Kasumi-1 (cell line): ENCODE measurements at places on chromosomes 3 and 15.

GRCh38 chr15:51580385-51580784 lies 42.2 kb downstream of the DMXL2 start:
- peak; percentile 52 for DNase-seq

DNA sequence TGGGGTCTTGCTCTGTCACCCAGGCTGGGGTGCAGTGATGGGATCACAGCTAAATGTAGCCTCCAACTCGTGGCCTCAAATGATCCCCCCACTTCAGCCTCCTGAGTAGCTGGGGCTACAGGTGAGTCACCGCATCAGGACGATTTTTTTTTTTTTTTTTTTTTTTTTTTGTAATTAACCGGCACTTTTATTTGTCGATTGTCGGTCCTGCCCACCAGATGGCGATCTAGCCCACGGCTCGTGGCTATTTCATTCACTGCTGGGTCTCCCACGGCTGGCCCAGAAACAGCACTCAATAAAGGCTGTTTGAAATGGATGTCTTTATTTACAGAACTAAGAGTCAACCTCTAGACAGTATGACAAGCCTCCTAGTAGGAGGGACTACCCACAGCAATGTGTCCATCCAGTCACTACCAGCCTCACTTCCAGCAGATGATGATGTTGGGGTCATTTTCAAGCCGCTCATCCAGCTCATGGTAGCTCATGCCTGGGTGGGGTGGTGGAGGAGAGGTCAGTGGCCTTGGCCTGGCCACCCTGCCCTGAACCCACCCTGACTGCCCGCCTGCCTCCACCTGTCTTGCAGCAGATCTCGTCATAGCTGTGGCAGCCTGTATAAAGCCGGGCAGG lies 1.8 kb upstream of the ZMYND10 start:
- DNase-seq = peak; percentile 49

DNA sequence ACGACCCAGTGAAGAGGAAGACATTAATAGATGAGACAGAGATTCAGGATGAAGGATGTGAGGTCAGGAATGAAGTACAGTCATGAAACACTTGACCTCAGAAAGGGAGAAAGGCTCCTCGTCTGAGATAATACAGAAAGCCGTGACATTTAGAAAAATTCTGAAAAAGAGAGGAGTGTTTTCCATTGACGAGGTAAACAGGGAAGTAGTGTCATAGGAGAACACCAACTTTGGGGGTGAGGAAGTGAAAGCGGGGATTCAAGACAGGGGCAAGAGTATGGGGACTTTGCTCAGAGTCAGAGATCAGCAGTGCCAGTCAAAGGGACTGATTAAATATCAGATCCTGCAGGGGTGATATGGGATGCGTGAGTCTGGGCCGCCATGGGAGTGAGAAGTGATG lies 160.9 kb downstream of the PLCL2 start:
- DNase-seq = no peak

DNA sequence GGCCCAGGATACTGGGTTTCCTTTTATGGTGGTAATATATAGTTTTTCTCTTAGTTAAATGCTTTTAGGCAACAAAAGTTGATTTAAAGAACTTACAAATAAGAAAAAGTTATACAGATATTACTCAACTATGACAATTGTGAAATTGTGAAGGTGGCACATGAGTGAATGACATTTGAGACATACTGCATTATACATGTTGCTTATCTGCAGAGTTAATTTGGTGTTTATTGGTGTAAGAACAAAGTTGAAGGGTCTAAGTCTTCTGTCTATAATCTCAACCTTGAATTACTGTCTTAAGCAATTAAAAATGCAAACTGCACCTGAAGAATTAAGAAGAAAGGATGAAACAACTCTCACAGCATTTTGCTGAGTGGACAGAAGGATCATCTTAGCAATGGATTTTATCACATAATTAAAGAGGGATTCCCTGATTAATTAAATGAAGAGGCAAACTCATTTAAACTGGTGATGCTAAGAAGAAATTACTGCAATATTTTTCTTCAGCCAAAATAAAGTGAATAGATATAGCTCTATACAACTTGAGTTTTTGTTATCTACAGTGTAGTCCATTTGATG lies 298.9 kb upstream of the TGFBR2 start:
- no peak for DNase-seq

DNA sequence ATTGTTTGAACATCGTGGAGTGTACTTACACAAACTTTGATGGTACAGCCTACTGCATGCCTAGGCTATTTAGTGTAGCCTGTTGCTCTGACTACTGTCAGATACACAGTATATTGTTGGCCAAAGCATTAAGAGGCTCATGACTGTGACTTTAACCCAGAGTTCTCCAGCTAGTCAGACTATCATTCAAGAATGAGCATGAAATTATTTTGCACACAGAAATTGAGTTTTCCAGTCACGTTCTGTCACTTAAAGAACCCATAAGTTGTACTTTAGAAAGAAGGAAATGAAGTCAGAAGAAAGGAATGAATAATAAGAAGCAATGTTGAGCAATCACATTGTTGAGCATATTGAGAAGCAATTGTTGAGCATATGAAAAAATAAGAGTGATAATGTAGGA lies 37.6 kb upstream of the SLC22A13 start:
- no peak for DNase-seq

DNA sequence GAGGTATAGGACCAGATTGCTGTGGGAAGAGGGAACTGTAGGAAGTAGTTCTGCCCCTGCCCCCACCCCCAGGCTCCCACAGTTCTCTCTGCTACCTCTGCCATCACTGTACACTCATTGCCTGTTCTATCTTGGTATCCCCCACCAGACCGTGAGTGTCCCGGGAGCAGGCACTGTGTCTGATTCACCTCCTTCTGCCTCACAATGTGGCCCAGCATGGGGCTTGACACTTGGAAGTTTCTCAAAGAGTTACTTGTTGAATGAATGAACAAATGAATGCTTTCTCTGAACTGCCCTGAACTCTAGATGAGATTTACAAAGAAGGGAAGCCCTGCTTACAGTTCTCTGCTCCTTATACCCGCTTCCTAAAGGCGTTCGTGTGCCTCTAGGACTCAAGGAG lies 27.1 kb upstream of the PIK3CB start:
- no peak for DNase-seq

- no peak for DNase-seq
These were observed 160.9 kb upstream of the STAC start for GRCh38 chr3:36219398-36219797.

DNA sequence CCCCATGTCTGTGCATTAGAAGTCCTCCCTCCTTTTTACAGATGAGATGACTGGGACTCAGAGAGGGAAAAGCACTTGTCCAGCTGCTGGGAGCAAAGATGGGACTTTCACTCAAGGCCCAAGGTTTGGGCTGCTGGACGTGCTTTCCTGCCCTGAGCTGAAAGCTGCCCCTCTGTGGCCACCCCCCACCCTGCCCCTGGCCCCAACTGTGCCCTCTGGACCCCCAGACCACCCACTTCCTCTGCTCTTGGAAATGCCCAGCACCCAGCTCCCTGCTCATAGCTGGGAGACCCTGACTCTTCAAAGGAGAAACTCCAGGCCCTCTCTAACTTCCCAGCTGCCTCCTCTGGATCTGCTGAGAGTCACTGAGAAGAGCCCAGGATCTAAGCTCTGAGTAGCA lies 20.7 kb downstream of the GRIP2 start:
- DNase-seq = no peak

DNA sequence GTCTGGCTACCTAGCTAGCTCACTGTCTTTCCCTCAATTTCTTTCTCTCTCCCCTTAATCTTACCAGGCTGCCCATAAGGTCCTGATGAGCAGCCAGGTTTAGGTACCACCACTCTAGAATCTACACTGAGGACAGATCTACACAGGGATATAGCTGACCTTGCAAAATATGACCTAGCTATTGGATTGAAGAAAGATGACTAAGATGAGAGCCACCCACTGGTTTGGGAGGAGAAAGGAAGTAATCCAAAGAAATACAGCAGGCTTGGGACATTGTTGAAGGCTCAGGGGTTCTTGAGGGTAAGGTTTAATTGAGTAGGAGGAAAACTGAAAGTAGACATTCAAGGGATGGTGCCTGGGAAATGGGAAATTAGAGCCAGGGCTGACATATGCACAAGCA lies 142.0 kb upstream of the TMC3 start:
- no peak for DNase-seq

DNA sequence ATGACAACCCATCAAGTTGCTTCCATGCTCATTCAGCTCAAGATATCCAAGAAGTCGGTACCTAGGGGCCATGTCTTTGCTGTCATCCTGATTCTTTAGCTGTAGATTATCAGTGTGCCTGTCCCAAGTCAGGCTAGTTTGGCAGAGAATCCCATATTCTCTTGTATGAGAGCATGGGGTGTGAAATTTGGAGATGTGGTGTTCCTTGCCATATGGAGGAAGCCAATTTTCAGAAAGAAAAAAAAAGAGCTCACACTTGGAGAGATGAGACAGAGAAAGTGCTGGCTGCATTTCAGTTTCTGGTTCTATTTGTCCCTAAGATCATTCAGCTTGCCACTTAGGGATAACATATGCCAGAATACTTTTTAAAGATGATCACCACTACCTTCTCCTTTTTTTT lies 52.3 kb upstream of the SLC4A7 start:
- no peak for DNase-seq

GRCh38 chr3:117630469-117630868 lies 920.9 kb downstream of the TUSC7 start:
- DNase-seq = no peak

- no peak for DNase-seq
These were observed 734.5 kb downstream of the ZPLD1 start for GRCh38 chr3:103169289-103169688.

DNA sequence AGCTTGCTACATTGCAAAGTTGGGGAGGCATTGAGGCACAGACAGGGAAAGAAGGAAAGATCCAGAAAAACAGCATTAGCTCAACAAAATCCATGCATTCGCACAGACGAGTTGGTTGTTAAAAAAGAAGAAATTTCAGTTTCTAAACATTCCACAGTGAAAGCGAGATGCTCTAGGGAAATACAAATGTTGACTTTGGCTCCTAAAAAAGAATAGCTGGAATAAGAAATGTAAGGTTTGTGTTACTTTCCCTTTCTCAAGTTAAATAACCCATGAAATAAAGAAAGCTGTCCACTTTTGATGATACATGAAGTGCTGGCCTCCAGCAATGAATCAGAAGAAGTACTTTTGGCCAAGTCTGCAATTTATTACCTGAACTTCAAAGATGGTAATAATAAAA lies 465.1 kb downstream of the ERC2 start:
- DNase-seq = no peak

DNA sequence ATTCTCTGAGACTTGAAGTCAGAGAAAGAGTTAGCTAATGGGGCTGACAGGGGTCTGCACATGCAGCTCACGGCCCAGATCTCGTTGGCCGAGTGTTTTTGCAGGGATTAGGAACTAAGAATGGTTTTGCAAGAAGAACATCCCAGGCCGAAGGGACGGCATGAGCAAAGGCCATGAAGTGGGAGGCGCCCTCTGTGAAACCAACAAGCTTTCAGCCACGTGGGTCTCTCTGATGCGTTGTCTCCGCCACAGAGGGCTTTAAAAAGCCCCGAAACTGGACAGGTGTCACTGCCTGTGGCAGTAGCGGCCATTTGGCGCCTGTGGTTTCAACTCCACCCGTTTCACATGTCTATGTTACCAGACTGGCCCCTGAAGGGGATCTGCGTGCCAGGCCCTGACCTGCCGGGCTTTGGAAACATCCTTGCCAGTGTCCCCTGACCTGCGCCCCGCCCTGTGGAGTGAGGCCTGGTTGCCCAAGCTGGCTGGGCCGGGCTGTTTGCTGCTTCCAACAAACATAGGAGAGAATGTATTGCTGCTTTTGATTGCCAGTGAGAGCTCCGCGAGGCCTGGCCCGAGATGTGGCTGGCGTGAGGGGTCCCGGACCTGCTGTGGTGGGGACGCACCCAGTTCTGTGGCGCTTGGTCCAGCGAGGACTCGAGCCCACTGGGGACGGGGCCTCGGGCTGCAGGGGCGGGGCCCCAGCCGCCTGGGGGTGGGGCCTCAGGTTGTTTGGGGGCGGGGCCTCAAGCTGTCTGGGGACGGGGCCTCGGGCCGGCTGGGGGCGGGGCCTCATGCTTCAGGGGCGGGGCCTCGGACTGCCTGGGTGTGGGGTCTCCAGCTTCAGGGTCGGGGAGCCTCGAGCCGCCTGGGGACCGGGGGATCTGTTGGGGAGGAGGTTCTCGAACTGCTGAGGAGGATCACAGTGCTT lies 30.4 kb downstream of the GOLGA6L2 start:
- DNase-seq = no peak

DNA sequence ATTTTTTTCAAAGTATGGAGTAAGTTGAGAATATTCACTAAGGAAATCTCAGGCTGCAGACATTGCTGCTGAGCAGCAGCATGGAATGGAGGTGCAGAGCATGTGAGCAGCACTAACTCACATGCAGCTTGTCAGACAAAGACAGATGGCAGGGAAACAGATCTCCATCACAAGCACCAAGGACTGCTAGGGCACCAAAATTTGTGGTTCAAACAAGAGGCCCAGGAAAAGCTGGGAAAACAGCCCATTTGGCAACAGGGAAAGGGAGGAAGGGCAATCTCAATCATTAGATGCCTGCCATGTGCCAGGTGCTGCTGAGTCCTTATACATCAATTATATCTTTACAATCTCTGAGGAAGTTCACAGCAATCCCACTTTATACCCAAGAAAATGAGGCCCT lies 47.2 kb upstream of the EIF1B start:
- no peak for DNase-seq

- no peak for DNase-seq
These were observed 110.8 kb downstream of the IGF2BP2 start for GRCh38 chr3:185714085-185714484.

GRCh38 chr3:17508180-17508752 lies 234.2 kb downstream of the TBC1D5 start:
- no peak for DNase-seq

DNA sequence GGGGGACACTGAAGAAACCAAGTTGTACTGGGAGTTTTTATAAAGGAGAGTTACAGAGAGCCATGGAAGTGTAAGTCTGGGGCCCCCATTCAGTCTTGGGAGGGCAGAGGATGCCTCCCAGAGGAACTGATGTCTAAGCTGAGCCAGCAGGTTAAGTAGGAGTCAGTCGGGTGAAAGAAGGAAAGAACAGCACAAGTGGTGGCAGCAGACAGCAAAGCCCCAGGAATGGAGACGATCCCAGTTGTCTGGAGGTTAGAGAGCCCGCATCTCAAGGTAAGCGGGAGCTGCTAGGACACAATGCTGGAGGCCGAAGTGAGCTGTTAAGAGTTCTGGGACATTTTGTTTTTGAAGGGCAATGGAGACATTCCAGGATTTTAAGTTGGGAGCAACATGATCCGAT lies 88.8 kb downstream of the TAMM41 start:
- DNase-seq = no peak

- DNase-seq = no peak
These were observed 9.6 kb downstream of the CELSR3 start for GRCh38 chr3:48652923-48653715.

DNA sequence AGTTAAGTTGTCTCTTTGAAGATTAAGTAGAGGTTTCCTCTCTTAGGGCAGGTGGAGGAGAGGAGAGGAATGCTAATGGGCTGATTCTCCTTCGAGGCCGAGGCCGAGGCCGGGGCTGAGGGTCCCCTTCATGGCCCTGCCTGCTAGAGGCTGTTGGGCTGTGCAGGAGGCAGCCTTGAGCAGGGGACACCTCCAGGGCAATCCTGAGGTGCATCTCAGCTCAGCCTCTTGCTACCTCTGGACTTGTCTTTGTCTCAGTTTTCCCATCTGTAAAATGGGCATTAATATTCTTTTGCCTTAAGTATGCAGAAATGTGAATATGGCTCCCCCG lies 97.7 kb upstream of the PRR20G start:
- DNase-seq = no peak
